ENCODE measurements at places on chromosomes 12 and 14.

DNA sequence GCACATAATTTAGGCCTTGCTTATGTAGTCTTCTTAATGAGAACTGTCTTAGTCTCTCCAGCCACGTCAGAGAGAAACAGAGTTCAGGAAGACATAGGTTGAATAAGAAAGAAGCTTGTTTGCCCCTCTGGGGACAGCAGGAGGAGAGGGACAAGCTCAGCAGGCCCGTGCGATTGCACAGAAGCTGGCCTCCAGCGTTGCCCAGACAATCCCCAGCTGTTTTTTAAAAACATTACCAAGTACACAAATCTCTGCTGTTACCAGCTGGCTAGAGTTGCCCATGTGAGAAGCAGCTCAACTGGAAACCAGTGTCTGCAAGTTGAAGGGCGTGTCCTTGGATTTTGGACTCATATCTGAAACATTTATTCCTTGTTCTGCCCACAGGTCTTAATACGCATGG is 232.6 kb downstream of the EFCAB11 start:
- DNase-seq: peak; percentile 30

GRCh38 chr14:52031781-52032180 is 37.1 kb downstream of the NID2 start:
- peak; percentile 89 for DNase-seq

DNA sequence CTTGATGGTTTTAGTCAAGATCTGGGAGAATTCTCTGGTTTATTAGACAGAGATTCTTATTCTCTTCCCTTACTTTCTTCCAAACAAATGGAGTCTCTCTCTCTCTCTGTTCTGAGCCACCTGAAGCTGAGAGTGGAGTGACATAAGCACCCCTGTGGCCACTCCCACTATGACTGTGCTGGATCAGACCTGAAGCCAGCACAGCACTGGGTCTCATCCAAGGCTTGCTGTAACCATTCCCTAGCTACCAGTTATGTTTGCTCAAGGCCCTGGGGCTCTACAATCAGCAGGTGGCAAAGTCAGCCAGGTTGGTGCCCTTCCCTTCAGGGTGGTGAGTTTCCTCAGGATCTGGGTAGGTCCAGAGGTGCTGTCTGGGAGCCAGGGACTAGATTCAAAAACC is 568.5 kb downstream of the AACS start:
- DNase-seq: no peak

- peak; percentile 90 for DNase-seq
Observed at GRCh38 chr14:90846511-90846910, 30.3 kb upstream of the TTC7B start.

DNA sequence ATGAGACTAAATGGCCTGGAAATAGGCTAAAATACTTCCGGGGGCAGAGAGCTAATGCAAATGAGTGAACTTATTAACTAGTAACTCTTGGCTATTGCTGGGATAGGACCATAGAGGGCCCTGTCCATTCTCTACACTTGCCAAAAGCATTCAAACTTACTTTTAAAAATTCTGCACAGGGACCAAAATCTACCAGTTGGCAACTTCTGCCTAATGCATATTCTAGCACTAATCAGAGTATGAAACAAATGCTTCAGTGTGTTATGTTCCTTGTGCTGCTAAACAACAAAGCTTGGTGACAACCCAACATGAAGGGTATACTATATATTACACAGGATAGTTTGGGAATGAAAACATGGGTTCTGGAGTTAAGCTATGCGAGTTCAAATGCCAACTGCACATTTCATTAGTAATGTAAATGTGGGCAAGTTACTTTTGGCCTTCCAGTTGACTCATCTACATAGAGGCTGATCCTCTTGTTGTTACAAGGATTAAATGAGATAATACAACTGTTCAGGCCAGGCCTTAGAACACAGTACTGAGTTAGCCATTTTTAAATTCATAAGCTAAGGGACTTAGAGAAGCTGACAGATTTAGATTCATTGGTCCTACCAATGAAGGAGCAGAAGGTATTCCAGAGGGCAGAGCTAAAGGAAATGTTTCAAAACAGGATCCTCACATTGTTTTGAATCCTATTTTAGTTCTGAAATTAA is 32.4 kb downstream of the HIGD1C start:
- no peak for DNase-seq

GRCh38 chr14:61034416-61035120 is 53.5 kb downstream of the SLC38A6 start:
- peak; percentile 47 for DNase-seq

- DNase-seq: no peak
Observed at GRCh38 chr12:88957358-88957757, 377.1 kb upstream of the KITLG start.
